Stimulated activated CD4-positive, alpha-beta T cell treated with anti-CD3 and anti-CD28 coated beads, Interleukin-15, amount 100 ng/mL, for 24 hours (primary cell): ENCODE measurements at places on chromosomes 13 and 19.

GRCh38 chr19:1133471-1133929 is 29.7 kb downstream of the GPX4 start:
- DNase-seq = peak; percentile 85

GRCh38 chr13:67226696-67227095 is 3.4 kb downstream of the PCDH9 start:
- DNase-seq = no peak

GRCh38 chr13:24744247-24744646 is 19.7 kb upstream of the RNF17 start:
- no peak for DNase-seq

DNA sequence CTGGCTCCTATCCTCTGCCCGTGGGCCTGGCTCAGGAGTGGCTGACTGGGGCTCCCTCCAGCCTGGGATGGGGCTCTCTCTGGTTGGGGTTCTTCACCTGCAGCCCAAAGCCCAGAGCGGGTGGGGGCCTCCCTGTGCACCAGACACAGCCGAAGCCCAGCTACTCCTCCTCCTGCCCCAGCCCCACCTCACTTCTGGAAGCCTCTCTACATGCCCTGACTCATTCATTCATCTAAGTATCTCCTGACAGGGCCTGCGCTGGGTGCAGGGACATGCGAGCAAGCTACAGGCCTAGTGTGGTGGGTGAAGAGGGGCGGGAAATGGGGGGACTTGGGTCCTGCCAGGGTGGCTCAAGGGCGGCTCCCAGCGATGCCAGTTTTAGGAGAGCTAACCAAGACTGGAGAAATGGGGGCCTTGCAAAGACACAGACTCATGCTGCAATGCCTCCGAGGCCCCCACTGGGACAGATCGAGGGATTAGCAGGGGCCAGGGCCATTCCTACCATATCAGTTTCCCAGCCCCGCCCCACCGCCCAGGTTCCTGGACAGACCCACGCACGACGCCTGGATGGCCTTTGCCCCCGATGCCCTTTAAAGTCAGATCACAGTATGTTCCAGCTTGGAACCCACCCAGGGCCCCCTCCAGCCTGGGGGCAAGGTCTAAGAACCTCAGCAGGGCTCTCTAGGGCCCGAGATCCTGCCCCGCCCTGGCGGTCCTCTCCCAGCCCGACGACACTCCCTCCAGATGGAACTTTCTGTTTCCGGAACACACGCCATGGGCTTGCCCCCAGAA is 12.6 kb downstream of the LSM4 start:
- DNase-seq = no peak

- DNase-seq = no peak
These were observed 288.7 kb downstream of the GPC6 start for GRCh38 chr13:93515267-93515666.

DNA sequence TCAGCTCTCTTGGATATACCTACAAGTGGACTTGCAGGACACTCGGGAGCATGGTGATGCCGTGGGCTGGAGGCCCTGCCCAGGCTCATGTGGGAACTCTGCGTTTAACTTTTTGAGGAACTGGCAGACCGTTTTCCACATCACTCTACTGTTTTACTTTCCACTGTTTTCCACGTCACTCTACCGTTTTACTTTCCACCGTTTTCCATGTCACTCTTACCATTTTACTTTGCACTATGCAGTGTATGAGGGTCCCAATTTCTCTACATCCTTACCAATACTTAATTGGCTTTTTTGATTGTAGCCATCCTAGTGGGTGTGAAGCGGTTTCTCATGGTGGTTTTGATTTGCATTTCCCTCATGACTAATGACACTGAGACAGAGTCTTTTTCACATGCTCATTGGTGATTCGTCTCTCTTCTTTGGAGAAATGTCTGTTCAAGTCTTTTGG is 40.5 kb downstream of the GATAD2A start:
- no peak for DNase-seq

GRCh38 chr13:23630349-23631093 is 60.3 kb downstream of the TNFRSF19 start:
- no peak for DNase-seq

- DNase-seq = no peak
These were observed 25.4 kb downstream of the SLC25A15 start for GRCh38 chr13:40814803-40815202.

DNA sequence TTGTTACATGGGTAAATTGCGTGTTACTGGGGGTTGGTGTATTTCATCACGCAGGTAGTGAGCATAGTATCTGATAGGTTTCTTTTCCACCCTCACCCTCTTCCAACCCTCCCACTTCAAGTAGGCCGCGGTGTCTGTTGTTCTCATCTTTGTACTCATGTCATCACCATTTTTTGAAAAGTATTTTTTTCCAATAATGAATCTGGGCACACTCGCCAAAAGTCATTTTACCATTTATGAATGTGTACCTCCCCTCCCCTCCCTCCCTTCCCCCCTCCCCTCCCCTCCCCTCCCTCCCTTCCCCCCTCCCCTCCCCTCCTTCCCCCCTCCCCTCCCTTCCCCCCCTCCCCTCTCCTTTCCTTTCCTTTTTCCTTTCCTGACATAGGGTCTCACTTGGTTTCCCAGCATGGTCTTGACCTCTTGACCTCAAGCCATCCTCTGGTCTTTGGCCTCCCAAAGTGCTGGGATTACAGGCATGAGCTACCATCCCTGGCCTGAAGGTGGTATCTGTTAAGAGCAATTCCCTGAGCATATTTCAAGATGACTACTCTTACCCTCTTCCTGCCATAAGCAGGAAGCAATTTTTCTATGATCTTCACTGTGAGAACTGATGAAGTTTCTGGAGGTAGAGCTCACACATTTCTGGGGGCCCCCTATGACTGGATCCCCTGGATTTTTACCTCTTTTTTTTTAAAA is 15.7 kb downstream of the ZNF627 start:
- DNase-seq = no peak
